ENCODE measurements at places on chromosomes 3 and 15. TPM values are rescaled to one million over a fixed set of nuclear protein-coding genes. Genes with fewer than 3 reads are reported as not detected.

CSPG4 gene
- polyA plus RNA-seq, result 81.5 TPM

DNA sequence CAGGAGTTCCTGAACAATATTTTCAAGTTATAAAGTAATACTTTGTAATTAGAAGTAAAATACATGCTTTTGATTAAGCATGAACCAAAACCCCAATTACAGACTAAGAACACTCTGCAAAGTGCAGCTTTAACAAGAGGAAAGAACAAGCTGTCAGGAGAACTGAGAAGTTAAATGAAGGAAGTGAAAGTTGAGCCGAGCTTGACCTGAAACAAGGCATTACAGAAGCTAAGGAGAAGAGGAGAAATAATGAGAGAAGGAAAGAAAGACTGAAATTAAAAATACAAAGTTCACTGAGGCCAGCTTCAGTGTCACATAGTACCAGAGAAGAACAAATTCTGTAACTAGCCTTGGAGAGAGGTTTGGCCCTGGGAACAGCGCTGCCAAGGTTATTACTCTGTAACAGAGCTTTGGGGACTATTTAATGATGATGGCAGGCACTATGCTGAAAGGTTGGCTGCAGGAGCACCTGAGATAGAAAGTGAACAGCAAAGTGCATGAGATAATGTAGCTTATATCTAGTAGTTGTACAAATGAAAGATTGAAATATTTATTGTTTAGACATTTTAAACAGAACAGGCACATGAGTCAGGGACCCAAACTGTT is 241.9 kb upstream of the PEX5L start:
- no peak for DNase-seq

GRCh38 chr3:99777708-99778107 is 40.0 kb upstream of the CMSS1 start:
- DNase-seq, result no peak

DNA sequence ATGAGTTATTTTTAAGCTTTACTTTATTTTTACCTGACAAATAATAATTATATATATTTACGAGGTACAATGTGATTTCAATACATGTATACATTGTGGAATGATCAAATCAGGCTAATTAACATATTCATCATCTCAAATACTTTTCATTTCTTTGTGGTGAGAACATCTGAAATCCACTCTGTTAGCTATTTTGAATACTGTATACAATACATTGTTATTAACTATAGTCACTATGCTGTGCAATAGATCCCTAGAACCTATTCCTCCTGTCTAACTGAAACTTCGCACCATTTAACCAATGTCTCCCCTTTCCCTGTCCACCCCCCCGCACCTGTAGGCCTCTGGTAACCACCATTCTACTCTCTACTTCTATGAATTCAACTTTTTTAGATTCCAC is 7.9 kb upstream of the SPPL2A start:
- DNase-seq, result no peak

MNS1 gene
- 5.4 TPM for polyA plus RNA-seq

Data from muscle of back (tissue), 13 donors.